ENCODE measurements at places on chromosomes 5 and 9. TPM values are rescaled to one million over a fixed set of nuclear protein-coding genes. Genes with fewer than 3 reads are reported as not detected.

GRCh38 chr5:15365070-15365469 is 134.9 kb upstream of the FBXL7 start:
- no peak overlapping the region for H3K4me3 ChIP-seq
- no peak overlapping the region for H3K27ac ChIP-seq
- H3K36me3 ChIP-seq = no peaks in the 10 kb centered on the region
- H3K4me1 ChIP-seq = no peaks in the 10 kb centered on the region
- DNase-seq = no peak
- no peaks in the 10 kb centered on the region for H3K27me3 ChIP-seq

DNA sequence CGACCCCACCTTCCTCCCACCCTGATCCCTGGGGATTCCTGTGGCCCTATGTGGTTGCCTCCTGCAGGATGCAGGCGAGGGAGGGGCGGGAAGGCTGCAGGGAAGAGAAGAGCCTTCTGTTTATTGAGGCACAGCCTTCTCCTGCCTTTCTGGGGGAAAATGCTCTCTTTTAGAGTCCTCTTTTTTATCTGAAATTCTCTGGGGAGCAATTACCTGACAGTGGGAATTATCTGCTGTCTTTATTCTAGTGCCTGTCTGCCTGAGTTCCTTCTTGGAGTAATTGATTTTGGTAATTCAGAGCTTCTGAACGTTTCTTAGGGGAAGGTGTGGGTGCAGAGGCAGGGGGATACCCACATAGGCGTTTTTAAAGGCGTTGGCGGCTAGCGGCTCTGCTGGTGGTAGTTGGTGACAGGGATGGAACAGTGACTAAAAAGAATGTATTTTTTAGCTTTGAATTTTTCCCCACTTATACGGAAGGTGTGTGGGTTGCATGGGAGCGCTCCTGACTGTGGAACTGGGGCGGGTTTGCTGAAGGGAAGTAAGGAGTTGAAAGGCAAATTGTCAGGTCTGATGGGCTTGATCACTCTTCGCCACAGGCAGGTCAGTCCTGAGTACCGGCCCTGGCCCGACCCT is 35.2 kb upstream of the DAB2IP start:
- H3K27ac ChIP-seq = no peak overlapping the region
- H3K4me1 ChIP-seq = peaks cover 16% of the 10 kb centered on the region
- H3K36me3 ChIP-seq = no peaks in the 10 kb centered on the region
- no peaks in the 10 kb centered on the region for H3K27me3 ChIP-seq
- DNase-seq = no peak

GRCh38 chr9:115400796-115401195 is 282.8 kb upstream of the TNC start:
- no peak overlapping the region for H3K27ac ChIP-seq
- no peaks in the 10 kb centered on the region for H3K27me3 ChIP-seq
- peaks cover 5% of the 10 kb centered on the region for H3K4me1 ChIP-seq
- no peak overlapping the region for H3K4me3 ChIP-seq
- H3K36me3 ChIP-seq = no peaks in the 10 kb centered on the region

DNA sequence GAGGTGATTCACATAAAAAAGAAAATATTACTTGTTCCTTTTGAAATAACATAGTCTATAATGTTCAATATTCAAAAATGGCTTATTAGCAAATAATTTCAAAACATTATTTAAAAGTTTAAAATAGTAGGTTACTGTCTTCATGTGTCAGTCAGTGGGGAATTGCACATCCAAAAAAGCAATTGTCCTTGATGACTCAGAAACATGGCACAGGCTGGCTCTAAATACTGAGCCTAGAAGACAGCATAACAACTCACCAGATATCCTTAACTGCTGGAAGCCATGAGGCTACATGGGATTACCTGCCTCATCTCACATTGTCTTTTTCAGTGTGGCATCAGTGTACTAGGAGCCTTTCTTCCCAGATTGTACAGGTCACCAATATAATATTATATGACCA is 439.5 kb upstream of the RGMB start:
- no peak overlapping the region for H3K4me3 ChIP-seq
- H3K36me3 ChIP-seq = no peaks in the 10 kb centered on the region
- H3K27me3 ChIP-seq = no peaks in the 10 kb centered on the region
- DNase-seq = no peak
- no peaks in the 10 kb centered on the region for H3K4me1 ChIP-seq

DNA sequence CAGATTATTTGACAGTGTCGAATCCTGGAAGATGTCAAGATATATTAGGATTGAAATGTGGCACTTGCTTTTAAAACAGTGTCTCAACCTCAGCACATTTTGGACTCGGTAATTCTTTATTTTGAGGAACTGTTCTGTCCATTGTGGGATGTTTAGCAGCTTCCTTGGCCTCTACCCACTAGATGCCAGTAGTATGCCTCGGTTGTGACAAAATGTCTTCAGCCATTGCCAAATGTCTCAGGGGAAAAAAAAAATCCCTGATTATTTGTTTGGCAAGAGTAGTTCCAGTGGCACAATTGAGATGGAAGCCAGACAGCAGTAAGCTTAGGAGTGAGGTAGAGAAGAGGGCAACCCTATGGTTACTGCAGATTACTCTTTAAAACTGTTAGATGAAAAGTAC is 694.5 kb upstream of the RIOK2 start:
- DNase-seq = no peak
- H3K27ac ChIP-seq = no peak overlapping the region
- H3K4me3 ChIP-seq = no peak overlapping the region
- H3K4me1 ChIP-seq = no peaks in the 10 kb centered on the region
- no peaks in the 10 kb centered on the region for H3K36me3 ChIP-seq

DNA sequence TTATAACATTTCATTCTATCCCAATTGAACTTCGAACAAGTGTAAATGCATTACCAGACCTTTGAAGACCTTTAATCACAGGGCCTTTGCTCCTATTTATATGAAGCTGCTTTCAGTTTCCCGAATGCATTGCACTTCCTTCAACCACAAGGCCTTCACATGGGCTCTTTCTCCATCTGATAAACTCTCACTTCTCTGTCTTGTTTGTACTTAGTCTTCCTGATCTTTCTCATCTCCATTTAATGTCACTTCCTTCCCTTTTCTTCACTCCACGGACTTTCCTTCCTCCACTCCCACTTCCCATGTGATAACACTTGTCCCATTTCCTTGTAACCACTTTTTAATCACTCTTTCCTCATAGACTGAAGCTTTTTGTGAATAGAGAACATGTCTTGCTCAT is 74.3 kb upstream of the TNC start:
- no peak overlapping the region for H3K4me3 ChIP-seq
- no peaks in the 10 kb centered on the region for H3K36me3 ChIP-seq
- no peaks in the 10 kb centered on the region for H3K27me3 ChIP-seq
- H3K4me1 ChIP-seq = peaks cover 10% of the 10 kb centered on the region

DNA sequence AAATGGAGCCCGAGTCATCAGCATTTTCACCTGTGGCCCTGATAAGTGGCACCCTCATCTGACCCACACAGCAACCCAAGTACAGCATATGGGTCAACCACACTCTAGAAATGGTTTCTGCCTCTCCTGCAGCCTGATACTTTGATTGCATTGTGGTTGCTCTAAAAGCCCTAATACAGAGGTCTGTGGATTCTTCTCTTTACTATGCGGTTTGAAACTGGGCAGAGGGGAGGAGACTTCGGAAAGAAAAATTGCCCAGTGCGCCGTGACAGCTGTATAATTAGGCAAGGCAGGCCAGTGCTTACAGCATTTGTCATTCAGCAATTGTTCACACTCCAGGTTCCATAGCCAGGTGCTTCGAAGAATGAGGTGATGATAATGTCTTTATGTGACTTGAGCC is 361.0 kb downstream of the NFIB start:
- no peaks in the 10 kb centered on the region for H3K4me1 ChIP-seq
- no peak for DNase-seq
- H3K27ac ChIP-seq = no peak overlapping the region
- H3K36me3 ChIP-seq = no peaks in the 10 kb centered on the region

GRCh38 chr9:18159254-18159653 is 314.7 kb upstream of the ADAMTSL1 start:
- no peak overlapping the region for H3K27ac ChIP-seq
- no peaks in the 10 kb centered on the region for H3K27me3 ChIP-seq
- no peaks in the 10 kb centered on the region for H3K36me3 ChIP-seq
- no peaks in the 10 kb centered on the region for H3K4me1 ChIP-seq

ACOT12 gene
- polyA plus RNA-seq = 0.72 TPM

- no peaks in the 10 kb centered on the region for H3K27me3 ChIP-seq
- H3K27ac ChIP-seq = no peak overlapping the region
- H3K4me3 ChIP-seq = no peak overlapping the region
- H3K36me3 ChIP-seq = peaks cover 15% of the 10 kb centered on the region
- H3K4me1 ChIP-seq = no peaks in the 10 kb centered on the region
- DNase-seq = no peak
Observed at GRCh38 chr5:149851211-149851610, 93.4 kb downstream of the PDE6A start.

DNA sequence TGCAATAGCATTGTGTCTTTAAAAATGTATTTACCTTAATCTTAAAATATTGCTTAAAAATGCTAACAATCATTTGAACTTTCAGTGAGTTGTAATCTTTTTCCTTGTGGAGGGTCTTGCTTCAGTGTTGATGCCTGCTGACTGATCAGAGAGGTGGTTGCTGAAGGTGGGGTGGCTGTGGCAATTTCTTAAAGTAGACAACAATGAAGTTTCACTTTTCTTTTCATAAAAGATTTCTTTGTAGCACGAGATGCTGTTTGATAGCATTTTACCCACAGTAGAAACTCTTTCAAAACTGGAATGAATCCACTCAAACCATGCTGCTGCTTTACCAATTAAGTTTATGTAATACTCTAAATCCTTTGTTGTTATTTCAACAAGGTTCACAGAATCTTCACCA is 50.8 kb downstream of the NR3C1 start:
- no peaks in the 10 kb centered on the region for H3K4me1 ChIP-seq
- H3K4me3 ChIP-seq = no peak overlapping the region
- no peaks in the 10 kb centered on the region for H3K36me3 ChIP-seq
- H3K27me3 ChIP-seq = no peaks in the 10 kb centered on the region
- no peak for DNase-seq

IL13 gene
- 0.07 TPM for polyA plus RNA-seq

GPR151 gene
- polyA plus RNA-seq = 0.04 TPM

GRCh38 chr9:102875687-102876086 is 119.4 kb upstream of the CYLC2 start:
- H3K36me3 ChIP-seq = no peaks in the 10 kb centered on the region
- DNase-seq = no peak
- H3K4me3 ChIP-seq = no peak overlapping the region
- H3K27me3 ChIP-seq = no peaks in the 10 kb centered on the region
- H3K27ac ChIP-seq = no peak overlapping the region
- no peaks in the 10 kb centered on the region for H3K4me1 ChIP-seq

DNA sequence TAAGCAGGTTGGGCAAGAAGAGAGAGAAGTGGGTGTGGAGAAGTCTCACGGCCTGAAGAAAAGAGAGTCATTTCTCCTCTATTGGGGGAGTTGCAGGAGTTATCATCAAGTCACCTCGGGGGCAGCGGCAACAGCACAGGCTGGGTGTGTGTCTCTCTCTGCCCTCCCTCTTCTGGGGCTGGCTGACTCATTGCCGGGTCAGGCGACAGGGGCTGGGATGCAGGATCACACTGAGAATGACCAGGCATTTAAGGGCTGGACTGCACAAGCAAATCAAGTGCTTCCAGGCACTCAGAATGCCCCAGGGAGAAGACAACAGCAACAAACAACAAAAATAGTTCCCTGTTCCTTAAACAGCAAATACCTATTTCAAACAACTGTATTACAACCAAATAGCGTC is 6.3 kb upstream of the EQTN start:
- DNase-seq = no peak
- H3K4me1 ChIP-seq = no peaks in the 10 kb centered on the region
- no peak overlapping the region for H3K27ac ChIP-seq
- H3K27me3 ChIP-seq = no peaks in the 10 kb centered on the region

DNA sequence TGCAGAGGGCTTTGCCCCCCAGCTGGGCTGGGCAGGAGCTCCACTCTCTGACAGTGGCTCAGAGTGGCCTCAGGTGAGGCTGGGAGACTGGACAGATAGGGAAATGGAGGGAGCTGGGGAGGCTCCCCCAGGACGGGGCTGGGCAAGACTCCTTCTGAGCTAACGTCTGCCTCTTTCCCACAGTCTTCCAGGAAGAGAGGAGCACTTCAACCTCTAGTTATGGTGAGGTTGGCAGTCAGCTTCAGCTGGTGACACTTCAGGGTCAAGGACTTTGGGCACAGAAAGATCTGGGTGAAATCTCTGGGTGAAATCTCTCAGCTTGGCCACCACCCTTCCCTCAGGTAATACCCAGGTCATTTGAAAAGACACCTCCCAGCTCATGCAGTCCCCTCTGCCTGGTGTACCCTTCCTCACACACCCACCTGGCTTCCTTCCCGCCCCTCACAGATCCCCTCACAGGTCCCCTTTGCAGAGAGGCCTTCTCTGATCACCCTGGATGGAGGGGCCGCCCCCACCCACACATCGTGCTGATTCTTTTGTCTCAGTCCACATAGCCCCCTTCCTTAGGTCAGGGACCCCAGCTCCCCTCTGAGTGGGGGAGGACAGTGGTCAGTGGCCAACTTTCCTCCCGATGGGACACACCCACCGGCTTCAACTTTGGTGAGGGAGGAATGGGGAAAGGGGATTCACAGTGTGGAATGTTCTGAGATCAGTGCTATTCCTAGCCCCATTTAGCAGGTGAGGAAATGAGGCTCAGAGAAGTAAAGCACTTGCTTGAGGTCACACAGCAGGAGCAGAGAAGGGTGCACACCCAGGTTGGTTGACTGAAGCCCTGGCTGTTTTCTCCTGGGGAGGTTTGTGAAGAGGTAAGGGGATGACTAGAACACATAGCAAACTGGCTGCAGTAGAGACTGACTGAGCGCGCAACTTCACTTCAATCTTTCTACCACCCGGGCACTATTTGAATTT is 15.8 kb upstream of the NEURL1B start:
- no peak overlapping the region for H3K27ac ChIP-seq
- H3K36me3 ChIP-seq = no peaks in the 10 kb centered on the region
- peaks cover 28% of the 10 kb centered on the region for H3K4me1 ChIP-seq
- H3K4me3 ChIP-seq = no peak overlapping the region
- no peak for DNase-seq
- H3K27me3 ChIP-seq = no peaks in the 10 kb centered on the region

DNA sequence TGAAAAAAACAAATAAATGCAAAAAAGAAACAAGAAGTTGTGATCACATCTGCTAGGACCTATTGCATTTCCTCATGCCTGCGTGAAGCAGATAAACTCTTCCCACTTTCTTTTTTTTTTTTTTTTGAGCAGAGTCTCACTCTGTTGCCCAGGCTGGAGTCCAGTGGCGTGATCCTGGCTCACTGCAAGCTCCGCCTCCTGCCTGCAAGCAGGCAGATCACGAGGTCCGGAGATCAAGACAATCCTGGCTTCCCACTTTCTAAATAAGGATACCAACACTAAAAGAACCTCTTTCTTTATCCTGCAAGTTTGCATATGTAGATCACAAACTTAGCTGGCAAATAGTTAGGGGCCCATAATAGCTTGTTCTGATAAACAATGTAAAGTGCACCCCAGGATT is 128.6 kb downstream of the ASTN2 start:
- no peaks in the 10 kb centered on the region for H3K4me1 ChIP-seq
- H3K4me3 ChIP-seq = no peak overlapping the region
- H3K27ac ChIP-seq = no peak overlapping the region
- DNase-seq = no peak

DNA sequence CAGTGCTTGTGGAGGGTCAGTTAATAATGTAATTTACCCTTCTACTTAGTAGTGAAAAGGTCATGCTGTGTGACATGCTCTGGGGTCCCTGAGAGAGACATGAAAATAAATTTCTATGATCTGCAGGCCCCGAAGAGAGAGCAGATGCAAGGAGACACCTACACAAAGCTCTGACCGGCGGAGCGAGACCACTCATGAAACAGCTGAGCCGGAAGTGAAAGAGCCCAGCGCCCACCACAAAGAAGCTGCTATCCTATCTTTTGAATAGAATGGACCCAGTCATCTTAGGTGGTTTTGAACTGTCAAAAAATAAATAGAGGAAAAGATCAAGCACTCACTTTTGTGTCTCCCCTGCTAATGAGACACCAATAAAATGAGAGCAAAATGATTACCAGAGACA is 190.0 kb downstream of the MED10 start:
- no peak for DNase-seq
- no peaks in the 10 kb centered on the region for H3K27me3 ChIP-seq
- H3K4me3 ChIP-seq = no peak overlapping the region
- H3K36me3 ChIP-seq = no peaks in the 10 kb centered on the region

Data from large intestine (tissue), 12 donors.